Mucosa of gallbladder (tissue), 1 donor: ENCODE measurements at places on chromosomes 13 and 19. TPM values are rescaled to one million over a fixed set of nuclear protein-coding genes. Genes with fewer than 3 reads are reported as not detected.
A peak's percentile ranks its signal among the peaks of the same experiment; 100 is the strongest.

The ATP8B3 gene
- 2.9 TPM for total RNA-seq

DNA sequence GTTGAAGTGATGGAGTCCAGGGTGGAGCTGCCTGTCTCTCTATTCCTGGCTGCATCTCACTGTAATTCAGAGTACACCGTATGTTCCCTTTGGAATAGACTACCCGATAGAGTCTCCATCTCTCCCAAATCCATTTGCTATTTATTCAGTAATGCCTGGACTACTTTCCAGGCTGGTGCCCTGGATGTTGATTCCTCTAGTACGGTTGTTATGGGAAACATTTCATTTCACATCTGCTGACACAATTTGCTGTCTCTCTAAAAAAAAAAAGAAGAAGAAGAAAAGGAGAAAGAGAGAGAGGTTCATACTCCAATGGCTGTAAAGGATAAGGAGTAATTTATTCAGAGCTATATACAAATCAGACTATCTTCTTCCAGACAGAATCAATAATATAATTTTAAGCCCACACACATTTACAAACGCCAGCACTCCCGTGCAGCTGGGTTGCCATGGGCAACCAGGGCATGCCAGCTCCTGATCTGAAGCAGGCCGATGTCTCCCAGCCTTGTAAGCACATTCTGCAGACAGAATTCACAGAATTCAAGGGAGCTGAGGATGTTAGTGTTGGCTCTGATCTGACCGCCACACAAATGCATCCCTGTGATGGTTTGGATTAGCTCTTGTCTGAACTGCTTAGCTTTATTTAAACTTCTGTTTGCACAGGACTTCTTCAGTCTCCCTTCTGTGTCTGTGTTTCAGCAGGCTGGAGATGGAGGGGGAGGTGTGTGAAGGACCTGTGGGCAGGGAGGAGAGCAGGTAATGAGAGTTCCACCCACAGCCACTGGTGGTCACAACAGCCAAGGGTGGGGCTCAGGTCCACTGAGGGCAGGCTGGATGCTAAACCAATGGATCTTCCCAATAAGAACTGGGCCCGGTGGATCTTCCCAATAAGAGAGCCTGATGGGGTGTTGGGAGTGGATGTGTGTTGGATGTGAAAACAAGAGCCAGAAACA lies 66.0 kb downstream of the TEX26 start:
- DNase-seq, result peak; percentile 34

DNA sequence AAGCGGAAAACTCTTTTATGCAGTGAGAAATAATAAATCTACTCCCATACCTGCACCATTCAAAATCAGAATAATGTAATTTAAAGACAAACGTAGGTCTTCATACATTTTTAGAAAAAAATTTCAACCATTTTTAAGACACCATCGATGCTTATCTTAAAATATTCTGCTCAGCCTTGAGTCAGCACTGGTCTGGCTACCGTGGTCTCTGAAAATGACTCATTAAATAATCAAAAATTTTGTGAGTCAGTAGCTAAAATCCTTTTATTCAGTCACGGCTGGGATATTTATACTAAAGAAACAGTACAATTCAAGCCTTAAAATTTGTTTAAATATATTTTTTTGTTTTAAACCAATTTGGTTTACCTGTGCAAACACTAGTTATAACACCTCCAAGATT lies 2862.8 kb upstream of the PCDH20 start:
- DNase-seq, result no peak

GRCh38 chr19:48797103-48797502 lies 13.7 kb downstream of the BCAT2 start:
- no peak for DNase-seq

DNA sequence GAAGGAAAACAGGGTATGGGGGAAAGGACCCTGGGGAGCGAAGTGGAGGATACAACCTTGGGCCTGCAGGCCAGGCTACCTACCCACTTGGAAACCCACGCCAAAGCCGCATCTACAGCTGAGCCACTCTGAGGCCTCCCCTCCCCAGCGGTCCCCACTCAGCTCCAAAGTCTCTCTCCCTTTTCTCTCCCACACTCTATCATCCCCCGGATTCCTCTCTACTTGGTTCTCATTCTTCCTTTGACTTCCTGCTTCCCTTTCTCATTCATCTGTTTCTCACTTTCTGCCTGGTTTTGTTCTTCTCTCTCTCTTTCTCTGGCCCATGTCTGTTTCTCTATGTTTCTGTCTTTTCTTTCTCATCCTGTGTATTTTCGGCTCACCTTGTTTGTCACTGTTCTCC lies 2.7 kb downstream of the KLK3 start:
- DNase-seq, result no peak

DNA sequence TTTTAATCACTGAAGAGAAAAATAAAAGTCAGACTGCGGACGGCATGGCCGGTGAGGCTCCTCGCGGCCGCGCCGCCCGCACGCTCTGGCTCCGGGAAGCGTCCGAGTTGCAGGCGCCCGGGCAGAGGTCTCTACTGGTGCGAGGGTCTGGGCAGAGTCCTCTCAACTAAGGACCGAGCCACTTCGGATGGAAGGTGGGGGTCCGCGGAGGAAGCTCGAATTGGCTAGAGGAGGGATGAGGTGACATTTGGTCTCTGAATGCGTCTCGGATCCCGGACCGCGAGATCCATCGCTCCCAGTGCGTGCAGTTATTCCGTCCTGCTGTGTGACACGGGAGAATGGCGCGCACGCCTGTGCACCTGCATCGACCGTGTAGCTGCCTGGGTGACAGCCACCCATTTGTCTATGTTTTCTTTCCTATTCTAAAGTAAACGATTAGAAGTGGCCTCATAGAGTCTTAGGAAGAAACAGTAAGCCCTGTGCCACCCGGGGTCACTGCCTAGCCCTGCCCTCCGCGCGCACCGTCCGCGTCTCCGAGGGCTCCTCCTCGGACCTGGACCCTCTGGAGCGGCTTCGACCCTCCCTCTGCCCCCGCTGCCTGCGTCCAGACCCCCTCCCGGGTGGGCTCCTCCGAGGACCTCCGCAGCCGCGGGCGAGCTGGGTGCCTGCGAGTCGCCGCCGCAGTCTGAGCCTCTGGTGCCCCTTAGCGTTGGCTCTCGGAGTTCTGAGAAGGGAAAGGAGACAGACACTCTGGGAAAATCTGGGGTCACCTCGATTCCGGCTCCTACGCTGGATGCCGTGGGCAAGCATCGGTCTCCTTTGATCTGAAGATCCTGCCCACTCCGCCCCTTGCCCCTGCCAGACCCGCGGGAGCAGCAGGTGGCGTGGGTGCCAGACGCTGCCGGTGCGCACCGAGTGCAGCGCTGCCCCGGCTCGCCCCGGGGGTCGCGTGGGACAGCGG lies 347.4 kb downstream of the LIG4 start:
- peak; percentile 36 for DNase-seq
